Uterus (tissue), 4 donors: ENCODE measurements at places on chromosomes 13 and 19.

DNA sequence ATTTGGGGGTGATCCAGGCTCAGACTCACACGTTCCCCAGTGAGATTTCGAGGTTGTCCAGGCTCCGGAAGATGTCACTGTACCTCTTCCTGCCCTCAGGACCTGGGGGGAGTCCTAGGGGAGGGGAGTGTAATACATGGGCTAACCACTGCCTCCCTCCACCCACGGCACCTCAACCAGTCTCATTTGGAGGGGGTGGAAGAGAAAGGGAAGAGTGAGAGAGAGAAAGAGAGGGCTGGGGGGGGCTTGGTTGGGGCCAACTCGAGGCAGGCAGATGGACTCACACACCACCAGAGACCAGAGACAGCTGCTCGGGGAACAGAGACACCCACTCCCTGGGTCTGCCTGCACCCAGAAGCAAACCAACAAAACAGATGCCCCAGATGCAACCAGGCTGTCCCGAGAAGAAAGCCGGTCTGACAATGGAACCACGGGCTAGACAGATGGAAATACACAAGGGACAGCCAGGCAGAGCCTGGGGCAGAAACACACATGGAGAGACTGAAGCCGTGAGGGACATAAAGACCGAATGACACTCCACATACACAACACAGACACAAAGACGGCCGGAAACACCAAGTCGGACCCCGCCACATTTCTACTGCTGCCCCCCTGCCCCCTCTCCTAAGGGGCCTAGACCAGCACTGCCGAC is 825 bp downstream of the GMIP start:
- H3K27me3 ChIP-seq = no peaks in the 10 kb centered on the region
- no peak for DNase-seq
- H3K27ac ChIP-seq = peak overlapping the region; percentile 55
- no peaks in the 10 kb centered on the region for H3K4me1 ChIP-seq
- no peaks in the 10 kb centered on the region for H3K36me3 ChIP-seq

DNA sequence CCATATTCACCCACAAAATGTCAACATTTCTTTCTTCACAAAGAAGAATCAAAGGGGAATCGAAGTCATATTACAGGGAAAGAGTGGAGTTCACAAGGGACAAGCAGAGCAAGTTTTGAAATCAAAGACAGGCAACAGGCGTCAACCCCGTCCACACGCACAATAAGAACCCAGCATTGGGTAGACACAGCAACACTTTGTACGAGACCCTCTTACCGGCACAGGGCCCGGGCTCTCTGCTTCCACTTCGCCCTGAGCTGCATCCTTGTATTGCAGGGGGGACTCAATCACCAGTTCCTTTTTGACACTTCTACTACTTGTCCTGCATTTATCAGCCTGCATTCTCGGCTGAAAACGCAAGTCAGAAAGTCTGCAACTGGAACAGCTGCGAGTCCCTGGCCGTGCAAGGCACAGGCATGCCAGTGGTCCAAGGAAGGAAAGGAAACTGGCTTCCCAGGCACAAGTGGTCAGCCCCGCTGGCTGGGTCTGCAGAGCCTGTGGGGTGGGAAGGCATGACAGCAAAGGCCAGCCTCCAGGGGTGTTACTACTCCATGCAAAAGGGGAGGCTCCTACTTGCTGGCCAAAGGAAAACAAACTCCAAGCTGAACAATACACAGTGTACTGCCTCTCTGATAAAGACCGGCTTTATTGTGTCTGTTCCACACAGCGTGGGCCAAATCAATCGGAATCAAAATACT is at the start of gene DOCK9:
TSS of gene DOCK9 (minus strand) at position 497 of the 698 bp plus-strand sequence. CDS start at position 342, 155 bp downstream.
- DNase-seq = peak; percentile 39
- peaks cover 3% of the 10 kb centered on the region for H3K4me1 ChIP-seq
- no peaks in the 10 kb centered on the region for H3K36me3 ChIP-seq
- no peaks in the 10 kb centered on the region for H3K27me3 ChIP-seq
- peak within 1 kb of the TSS; percentile 30 for H3K4me3 ChIP-seq
- H3K27ac ChIP-seq = peak within 1 kb of the TSS; percentile 55

DNA sequence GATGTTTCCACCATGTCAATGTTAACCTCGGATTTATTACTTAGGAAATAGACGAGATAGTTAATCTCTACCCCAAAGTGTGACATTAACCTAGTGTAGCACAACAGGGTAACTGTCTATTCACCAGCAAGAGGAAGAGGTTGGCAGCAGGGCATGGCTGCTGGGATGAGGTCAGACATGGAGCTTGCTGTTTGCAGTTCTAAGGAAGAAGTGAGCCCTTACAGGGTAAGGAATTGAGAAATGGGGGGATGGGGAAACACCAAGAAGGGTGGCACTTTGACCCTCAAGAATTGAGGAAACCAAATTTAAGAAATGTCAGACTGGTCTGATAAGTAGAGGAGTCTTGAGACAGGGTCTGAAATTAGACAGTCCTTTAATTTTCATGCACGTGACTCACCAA is 62.4 kb downstream of the MBD3L2B start:
- no peaks in the 10 kb centered on the region for H3K36me3 ChIP-seq
- no peak for DNase-seq
- H3K4me1 ChIP-seq = no peaks in the 10 kb centered on the region
- no peak overlapping the region for H3K4me3 ChIP-seq
- H3K27me3 ChIP-seq = no peaks in the 10 kb centered on the region

DNA sequence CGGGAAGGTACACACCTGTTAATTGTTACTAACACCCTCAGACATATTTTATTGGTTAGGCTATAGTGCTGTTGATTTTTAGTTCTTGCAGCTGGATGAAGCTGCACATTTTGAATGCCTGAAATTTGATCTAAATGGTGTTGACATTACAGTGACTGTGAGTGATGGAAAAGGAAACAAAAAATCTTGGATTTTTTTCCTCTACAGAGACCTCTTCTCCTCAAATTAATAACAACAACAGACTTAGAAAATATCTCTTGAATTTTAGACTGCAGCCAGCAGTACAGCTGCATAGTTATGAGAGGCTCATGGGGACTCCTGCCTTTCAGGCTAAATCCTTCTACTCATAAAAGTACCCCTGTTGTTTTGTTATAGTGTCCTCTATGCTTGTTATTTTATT is 500.5 kb upstream of the SPRY2 start:
- H3K36me3 ChIP-seq = no peaks in the 10 kb centered on the region
- peak overlapping the region; percentile 15 for H3K27ac ChIP-seq
- H3K4me1 ChIP-seq = no peaks in the 10 kb centered on the region
- no peaks in the 10 kb centered on the region for H3K27me3 ChIP-seq
- DNase-seq = no peak

GRCh38 chr13:44040818-44041100 is 161.1 kb downstream of the LACC1 start:
- no peaks in the 10 kb centered on the region for H3K4me1 ChIP-seq
- H3K4me3 ChIP-seq = no peak overlapping the region
- H3K36me3 ChIP-seq = no peaks in the 10 kb centered on the region
- H3K27me3 ChIP-seq = no peaks in the 10 kb centered on the region
- no peak for DNase-seq
- H3K27ac ChIP-seq = no peak overlapping the region

- no peak overlapping the region for H3K4me3 ChIP-seq
- no peaks in the 10 kb centered on the region for H3K36me3 ChIP-seq
- no peaks in the 10 kb centered on the region for H3K4me1 ChIP-seq
- H3K27me3 ChIP-seq = no peaks in the 10 kb centered on the region
- DNase-seq = no peak
Observed at GRCh38 chr13:36192166-36192565, 22.2 kb downstream of the SOHLH2 start.

DNA sequence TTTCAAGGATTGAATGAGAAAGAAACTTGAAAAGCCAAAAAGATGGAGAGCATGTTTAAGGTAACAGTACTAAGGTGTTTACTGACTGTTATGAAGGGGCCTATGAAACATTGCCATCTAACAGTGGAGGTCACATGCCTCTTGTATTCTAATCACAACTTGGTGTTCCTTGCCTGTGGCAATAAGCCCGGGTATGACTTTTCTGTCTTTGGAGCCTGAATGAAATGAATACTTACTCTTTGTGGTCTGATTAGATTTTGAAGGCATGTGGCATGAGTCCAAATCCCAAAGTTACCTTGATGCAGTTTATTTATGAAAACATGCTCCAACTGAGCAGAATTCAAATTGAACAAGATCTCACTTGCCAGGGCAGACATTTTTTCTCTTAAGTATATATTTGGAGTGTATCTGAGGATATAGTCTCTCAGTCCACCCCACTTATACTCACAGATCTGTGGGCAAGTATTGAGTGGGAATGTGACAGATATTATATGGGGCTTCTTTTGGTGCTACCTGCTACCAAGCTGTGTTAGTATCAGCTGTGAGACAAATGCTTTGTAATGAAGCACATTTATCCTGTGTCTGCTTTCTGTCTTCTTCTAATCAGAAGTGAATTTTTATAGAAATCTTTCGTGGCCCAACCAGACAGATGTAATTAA is 67.5 kb downstream of the B3GLCT start:
- no peaks in the 10 kb centered on the region for H3K4me1 ChIP-seq
- H3K36me3 ChIP-seq = no peaks in the 10 kb centered on the region

GRCh38 chr13:23350009-23350408 is 83.5 kb downstream of the SACS start:
- H3K27ac ChIP-seq = no peak overlapping the region
- H3K36me3 ChIP-seq = no peaks in the 10 kb centered on the region
- DNase-seq = no peak
- H3K27me3 ChIP-seq = no peaks in the 10 kb centered on the region

- H3K36me3 ChIP-seq = no peaks in the 10 kb centered on the region
- no peak overlapping the region for H3K4me3 ChIP-seq
- H3K4me1 ChIP-seq = no peaks in the 10 kb centered on the region
- no peak for DNase-seq
- no peak overlapping the region for H3K27ac ChIP-seq
- no peaks in the 10 kb centered on the region for H3K27me3 ChIP-seq
Observed at GRCh38 chr13:109281017-109281902, 505.1 kb downstream of the IRS2 start.
